ENCODE measurements at places on chromosomes 5 and 9.

- DNase-seq = no peak
Measured at GRCh38 chr5:10556289-10556807, 7.5 kb upstream of the ANKRD33B start.

DNA sequence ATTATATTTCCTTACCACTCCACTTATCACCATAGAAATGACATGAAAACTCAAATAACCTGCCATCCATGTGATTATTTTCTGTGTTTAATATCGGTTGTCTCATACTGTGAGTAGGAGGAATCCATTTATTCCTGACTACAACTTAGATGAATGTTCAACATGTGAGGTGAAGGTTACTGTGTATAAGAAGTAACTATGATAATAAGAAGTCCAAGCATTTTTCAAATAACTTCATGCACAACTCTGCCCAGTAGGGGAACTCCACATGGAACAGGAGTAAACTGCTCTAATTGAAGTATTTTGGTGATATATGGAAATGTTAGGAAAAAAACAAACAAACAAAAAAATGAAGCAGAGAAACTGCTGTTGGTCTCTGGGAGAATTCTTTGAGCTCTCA, 447.5 kb upstream of the GRIN3A start:
- DNase-seq = no peak

GRCh38 chr5:168658394-168658793, 79.2 kb upstream of the PANK3 start:
- no peak for DNase-seq

DNA sequence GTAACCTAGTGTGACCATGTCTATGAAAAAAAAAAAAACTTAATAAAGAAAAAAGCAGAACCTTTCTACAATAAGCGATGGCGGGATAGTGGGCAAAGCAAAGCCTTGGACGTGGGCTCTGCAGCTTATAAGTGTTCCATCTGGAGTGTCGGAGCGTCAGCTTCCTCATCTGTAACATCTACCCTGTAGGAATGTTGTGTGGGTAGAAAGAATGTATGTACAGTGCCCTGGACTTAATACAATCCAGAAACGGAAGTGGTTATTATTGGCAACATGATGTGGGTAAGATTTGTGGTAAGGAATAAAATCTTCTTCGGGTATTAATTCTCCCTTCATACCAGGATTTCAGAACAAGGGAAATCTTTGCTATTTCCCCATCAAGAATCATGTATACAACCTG, 66.5 kb downstream of the SEMA5A start:
- no peak for DNase-seq

GRCh38 chr9:69495296-69495695, 170.3 kb downstream of the ENTREP1 start:
- DNase-seq = no peak

DNA sequence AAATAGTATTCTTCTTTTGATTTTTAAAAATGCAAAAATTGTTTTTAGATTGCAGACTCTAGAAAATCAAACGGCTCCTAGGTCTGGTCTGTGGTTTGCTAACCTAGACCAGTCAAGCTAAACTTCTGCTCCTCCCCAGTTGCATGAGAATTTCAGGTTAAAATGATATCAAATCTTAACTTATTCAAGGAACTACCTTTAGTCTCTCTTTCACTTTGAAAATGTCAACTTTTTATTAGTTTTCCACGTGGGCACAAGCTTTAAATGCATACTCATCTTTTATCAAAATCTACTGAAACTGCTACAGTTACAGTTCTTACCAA, 8.8 kb downstream of the CAMK4 start:
- no peak for DNase-seq

DNA sequence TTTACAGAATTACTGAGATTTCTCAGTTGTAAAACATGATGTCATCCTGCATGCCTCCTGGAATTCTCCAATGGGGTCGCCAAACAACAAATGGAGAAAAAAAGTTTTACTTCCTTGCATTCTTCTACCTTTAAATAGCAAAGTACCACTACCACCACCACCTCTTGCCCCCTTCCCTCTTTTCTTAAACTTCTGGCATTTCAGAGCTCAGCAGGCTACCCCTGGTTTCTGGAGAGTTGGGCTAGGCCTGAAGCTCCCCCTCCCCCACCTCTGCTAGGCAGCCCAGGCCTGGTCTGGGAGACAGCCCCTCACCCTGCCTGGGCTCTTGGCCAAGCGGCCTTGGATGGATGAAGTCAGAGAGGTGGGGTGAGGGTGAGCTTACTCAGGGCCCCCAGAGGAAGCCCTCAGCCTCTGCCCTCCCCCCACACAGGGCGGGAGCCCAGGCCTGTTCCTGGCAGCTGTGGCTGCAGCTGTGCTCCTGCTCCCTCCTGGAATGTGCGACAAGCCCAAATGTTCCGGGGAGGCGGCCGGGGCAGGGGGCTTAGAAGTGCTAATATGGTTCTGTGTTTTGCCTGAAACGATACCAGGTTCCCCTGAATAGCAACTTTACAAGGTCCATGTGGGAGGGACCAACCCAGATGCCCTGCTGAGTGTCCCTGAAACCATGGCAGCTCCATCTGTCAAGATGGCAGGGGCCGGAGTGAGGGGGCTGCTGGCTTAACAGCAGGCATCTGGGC, 6.0 kb upstream of the CCIN start:
- DNase-seq = no peak

GRCh38 chr5:370311-370958, 48.9 kb downstream of the AHRR start:
- no peak for DNase-seq

GRCh38 chr5:73337586-73338255, 110.9 kb downstream of the FOXD1 start:
- no peak for DNase-seq

DNA sequence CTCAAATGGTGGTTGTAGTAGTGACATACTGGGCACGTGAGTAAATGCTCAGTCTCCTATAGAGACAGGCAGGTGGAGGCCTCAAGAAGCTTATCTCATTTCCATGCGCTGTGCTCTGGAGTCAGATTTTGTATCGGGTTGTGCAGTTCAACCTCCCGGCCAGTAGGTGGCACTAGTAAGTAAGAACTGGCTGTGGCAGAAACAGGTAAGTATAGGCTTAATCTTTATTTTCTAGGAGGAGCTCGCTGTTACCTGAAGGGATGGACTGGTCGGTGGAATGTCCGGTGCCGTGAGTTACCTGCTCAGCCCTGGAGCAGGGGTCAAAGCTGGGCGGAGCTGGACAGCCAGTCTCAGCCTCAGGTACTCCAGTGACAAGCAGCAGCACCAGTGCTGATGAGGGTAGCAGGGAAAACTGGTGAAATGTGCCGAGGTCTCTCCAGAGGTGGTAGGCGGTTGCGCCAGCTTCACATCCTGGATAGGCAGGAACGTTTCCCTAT, 880.1 kb upstream of the SEMA6A start:
- peak; percentile 62 for DNase-seq

DNA sequence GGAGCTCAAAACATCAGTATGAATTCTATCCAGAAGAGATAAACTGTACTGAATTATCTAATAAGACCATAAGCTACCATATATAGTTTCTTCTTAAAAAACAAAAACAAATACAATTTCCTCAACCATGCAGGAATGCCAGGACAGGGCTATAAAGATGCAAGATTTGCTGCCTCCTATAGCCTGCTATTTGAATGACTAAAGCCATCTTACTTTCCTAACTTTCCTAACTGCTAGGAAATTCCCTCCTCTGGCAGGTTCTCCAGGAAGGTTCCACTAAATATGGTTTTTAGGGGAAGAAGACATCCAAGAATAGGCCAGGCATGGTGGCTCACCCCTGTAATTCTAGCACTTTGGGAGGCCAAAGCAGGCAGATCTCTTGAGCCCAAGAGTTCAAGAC, 15.1 kb downstream of the KIF27 start:
- DNase-seq = no peak

DNA sequence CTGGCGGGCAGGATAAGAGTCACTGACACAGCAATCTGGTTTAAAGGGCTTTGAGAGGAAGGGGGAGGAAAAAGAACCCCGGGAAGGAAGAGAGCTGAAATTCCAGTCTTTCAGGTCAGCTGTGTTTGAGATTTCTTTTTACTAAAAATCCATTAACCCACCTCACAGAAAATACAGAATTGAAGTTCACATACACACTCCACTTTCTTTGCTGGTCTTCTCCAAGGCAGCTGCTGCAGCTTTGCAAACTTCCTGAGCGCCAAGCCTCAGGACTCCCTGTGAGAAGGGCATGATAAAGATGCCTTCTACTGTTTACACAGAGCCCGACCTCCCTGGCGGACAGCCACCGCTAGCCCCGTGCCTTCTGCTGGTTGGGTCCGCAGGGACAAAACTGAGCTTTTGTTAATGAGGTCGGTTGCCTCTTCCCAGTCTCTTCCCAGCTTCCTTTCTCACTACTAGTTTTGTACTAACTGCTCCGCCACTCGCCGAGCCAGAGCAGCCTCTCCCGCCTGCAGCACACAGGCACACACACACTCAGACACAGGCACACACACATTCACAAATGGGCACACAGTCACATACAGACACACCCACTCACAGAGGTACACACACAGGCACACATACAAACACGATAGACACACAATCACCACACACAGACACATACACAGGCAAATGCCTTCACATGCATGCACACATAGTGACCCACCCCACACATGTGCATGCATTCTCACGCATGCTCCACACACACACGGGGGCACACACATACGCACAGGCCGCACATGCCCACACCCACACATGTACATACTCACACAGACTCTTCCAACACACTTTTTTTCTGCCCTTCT, at the start of gene FREM1:
Gene FREM1, minus strand, starts transcription at position 468 of the 845 bp plus-strand sequence. CDS start 41,451 bp downstream, outside the sequence.
- DNase-seq = peak; percentile 48

GRCh38 chr5:100772006-100772405, 131.1 kb downstream of the ST8SIA4 start:
- DNase-seq = no peak

DNA sequence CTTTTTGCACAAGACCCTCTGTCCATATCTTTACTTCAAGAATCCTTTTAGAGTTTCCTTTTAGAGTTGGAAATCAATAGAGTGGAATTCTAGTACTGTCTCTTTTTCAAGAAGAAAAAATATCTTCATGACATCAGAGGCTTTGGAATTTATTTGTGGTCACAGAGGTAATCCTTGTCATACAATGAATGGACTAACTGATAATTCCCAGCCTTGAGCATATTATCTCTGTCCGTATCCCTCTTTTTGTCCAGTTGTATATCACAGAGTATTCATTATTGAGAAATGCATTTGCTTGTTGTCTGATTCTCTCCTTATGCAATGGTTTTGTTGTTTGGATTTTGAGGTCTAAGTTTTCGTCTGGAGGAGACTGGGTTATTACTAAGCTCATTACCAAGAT, 82.0 kb upstream of the HAPLN1 start:
- no peak for DNase-seq

GRCh38 chr9:134433909-134434882, 107.9 kb downstream of the RXRA start:
- no peak for DNase-seq

- no peak for DNase-seq
Measured at GRCh38 chr5:58923355-58923754, 340.5 kb downstream of the RAB3C start.

DNA sequence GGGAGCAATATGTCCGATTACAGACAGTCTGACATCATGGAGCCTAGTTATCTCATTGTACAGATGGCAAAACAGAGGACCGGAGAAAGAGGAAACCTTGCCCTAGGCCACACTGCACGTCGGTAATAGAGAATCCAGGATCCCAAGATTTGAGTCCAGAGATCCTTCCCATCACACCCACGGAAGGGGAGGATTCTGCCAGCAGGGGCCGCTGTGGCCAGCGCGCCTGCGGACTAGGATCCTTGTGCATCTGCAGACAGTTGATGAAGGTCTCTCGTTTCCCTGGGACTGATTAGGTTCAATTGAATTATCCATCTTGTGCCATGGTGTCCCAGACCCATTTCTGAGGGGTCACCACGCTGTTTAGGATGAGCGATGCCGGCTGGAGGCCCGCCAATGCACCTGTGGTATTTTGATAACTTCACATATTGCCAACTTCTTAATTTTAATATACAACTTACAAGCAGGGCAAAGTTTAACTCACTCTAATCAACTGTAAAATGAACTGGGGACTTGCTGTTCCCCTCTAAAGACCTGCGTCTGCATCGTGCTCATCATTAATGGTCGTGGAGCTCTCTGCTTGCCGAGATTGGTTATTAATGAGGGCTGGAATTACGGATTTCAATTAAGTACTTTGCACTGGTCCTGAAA, 592.7 kb upstream of the BRINP1 start:
- DNase-seq = no peak

GRCh38 chr9:96376891-96377874, 6.3 kb downstream of the SLC35D2 start:
- DNase-seq = no peak

- no peak for DNase-seq
Measured at GRCh38 chr5:118007262-118007661, 981.1 kb downstream of the DTWD2 start.

- no peak for DNase-seq
Measured at GRCh38 chr9:130765137-130766020, 69.7 kb upstream of the ABL1 start.

DNA sequence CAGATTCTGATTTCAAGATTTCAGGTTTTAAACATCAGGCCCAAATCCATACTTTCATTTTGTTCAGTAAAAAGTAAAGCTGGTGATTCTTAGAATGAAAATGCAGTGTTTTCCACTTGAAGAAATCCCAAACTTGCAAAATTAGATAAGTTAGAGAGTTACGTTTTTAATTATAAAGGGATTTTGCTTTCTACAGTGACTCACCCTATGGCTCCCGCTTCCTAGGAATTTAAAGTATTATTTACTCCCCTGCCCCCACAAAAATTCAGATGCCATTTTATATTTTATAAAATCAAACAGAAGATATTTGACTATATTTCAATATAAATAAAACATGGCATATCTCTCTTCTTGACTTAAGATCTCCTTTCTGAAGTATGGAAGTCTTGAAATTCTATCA, 402.9 kb downstream of the ZSWIM6 start:
- no peak for DNase-seq

GRCh38 chr5:68240202-68240601, 24.6 kb downstream of the PIK3R1 start:
- peak; percentile 24 for DNase-seq

DNA sequence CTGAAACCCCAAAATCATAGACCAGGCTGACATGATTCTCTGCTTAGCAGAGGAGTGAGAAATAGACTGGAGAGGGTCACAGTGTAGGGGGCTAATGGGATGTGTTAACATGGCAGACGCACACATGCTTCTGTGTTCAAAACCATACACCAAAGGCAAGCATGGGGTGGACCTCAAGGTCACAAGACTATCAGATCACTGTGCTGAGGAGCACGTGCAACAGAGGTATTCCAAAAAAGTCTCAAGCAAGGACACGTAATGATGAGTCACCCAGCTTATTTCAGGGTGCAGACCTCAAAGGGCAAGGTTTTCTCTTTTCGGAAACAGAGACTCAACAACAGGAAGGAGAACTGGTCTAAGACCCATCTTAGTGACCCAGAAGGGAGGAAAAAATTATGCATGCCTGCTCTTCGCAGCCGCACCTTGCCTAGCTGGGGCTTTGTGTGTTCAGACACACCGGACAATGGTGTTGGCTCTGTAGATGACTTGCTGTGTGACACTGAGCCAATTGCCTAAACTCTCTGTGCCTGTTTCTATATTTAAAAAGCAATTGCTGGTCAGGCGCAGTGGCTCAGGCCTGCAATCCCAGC, 20.3 kb downstream of the WHRN start:
- peak; percentile 20 for DNase-seq

GRCh38 chr9:25845867-25846266, 167.6 kb upstream of the TUSC1 start:
- no peak for DNase-seq

All from hematopoietic multipotent progenitor cell treated with erythropoietin and hydrocortisone succinate and interleukin-3 and kit ligand, for 8 days (in vitro differentiated cells).